ENCODE measurements at places on chromosomes 12 and 14.

GRCh38 chr12:42473130-42473529 is 116.4 kb downstream of the PRICKLE1 start:
- no peak for DNase-seq

DNA sequence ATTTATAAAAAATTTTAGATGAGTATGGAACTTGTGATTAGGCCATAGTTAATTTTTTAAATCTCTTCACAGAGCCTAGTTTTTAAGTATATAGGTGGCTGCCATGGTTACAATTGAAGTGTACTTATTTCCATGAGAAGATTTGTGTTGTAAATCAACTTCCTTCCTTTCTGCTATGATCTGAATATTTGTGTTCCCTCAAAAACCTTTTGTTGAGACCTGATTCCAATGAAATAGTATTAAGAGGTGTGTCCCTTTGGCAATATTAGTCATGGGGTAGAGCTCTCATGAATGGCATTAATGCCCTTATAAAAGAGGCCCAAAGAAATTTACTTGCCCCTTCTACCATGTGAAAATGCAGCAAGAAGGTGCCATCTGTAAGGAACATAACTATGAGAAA is 28.8 kb downstream of the ETNK1 start:
- DNase-seq, result no peak

DNA sequence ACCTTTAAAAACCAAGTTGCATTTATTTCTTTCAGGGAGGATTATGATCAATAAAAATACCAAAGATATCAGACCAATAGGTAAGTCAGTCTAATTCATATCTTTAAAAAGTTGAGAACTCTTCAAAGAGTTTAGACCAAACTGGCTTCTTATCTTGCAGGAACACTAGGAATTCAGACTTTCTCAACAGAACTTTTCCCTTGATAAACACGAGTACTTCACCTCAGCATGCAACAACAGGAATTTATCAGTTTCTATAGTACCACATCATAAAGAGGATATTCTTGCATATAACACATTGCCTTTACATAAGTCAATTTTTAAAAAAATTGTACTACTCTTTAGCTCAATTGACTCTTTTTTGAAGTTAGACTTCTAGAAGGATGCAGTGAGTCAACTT is 68.2 kb downstream of the DNAI7 start:
- no peak for DNase-seq

DNA sequence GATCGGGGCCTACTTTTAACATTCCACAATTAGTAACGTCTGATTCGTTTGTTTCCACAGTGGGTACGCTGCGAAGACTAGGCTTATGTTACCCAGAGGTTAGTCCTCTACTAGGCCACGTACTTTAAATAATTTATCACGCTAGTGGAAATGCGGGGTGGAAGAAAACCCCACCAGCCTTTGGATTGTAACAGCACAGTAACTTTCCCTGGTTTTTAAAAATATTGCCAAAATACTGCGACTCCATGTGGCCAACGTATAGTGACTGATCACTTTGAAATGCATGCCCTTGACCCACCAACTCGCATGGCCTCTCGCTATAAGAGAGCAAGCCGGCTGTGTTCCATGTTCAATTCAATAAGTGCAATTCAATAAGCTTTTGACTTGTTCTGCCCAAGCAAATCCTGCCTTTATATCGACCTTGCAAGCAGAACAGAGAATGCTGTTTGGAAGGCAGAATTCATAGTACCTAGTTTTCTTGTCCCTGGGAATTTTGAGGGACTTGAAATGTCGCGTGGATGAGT is 882 bp upstream of the GTF2A1 start:
- DNase-seq, result no peak

- DNase-seq, result no peak
Observed at GRCh38 chr12:57131896-57132744, 3.8 kb downstream of the LRP1 start.

- DNase-seq, result no peak
Observed at GRCh38 chr12:68462803-68463202, 130.6 kb upstream of the MDM1 start.

DNA sequence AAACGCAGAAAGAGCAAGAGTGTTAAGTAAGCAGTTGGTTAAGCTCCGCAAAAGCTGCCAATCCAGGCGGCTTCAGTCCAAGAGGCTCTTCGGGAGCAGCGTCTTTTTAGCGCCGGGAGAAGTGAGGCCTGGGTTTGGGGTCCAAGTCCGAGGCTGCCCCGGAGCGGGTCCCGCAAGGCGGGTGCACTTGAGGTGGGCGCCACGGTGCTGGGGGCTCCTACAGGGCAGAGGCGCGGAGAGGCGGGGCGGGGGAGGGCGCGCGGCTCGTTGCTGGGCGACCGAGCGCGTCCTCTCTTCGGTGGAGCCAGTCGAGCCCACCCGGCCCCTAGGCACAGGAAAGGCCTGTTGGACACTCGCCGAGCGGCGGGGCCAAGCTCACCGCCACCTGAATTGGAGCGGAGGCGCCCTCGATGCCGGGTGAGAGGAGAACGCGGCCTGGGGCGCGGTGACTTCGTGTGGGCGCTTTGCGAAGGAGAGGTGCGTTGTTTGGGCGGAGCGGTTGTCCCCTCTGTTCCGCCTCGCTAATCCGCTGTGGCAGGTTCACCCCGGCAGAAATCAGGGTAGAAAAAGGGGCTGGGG is 15.6 kb downstream of the TTC6 start:
- DNase-seq, result no peak

DNA sequence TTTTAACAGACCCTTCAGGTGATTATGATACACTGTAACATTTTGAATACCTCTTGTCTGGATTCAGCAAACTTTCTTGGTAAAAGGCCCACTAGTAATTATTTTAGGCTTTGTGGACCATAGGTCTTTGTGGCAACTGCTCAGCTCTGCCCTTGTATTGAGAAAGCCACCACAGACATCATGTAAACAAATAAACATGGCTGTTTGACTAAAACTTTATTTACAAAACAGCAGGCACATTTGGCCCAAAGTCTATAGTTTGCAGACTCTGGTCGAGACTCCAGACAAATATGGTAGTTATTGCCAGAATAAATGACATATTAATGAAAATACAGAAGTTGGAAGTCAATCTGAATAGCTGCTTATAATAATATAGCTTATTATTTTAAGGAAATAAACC is 18.2 kb downstream of the NAA30 start:
- no peak for DNase-seq

- DNase-seq, result no peak
Observed at GRCh38 chr12:130924966-130925665, 28.6 kb upstream of the ADGRD1 start.

- DNase-seq, result peak; percentile 13
Observed at GRCh38 chr12:49827401-49828099, 663 bp downstream of the NCKAP5L start.

GRCh38 chr12:32353540-32353939 is 45.8 kb upstream of the FGD4 start:
- no peak for DNase-seq

DNA sequence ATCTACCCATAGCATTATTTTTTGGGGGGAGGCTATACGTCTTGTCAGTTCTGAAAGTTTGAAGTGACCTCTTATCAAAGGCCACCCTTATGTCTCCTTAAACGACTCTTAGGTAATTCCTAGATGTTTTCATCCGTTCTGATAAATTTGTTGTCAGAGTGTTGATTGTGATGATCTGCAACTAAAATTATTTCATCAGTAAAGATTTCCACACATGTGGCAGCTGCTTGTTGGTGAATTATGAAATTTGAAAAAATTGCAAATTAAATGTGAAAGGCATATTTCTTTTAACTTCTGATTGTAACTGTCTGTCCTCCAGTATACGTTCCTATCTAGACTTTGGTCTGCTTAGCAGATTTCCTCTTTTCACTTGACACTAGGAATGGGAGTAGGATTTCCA is 1.4 kb downstream of the ADIPOR2 start:
- DNase-seq, result no peak

- no peak for DNase-seq
Observed at GRCh38 chr12:130526813-130527212, 189.1 kb downstream of the PIWIL1 start.

DNA sequence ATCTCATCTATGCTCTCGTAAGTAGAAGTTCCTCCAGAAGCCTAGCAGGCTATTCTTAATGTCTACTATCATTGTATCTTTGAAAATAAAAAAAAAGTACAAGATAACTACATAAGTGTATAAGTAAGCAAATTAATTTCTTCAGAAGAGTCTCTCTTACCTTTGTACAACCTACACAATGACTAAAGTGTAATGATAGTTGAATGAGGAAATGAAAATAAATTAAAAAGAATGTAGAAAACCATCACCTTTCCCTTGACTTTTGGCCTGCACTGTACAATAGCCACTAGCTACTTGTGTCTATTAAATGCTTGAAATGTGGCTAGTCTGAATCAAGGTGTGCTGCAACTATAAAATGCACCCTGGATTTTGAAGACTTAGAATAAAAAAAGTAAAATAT is 229.9 kb upstream of the FOXN3 start:
- DNase-seq, result no peak

DNA sequence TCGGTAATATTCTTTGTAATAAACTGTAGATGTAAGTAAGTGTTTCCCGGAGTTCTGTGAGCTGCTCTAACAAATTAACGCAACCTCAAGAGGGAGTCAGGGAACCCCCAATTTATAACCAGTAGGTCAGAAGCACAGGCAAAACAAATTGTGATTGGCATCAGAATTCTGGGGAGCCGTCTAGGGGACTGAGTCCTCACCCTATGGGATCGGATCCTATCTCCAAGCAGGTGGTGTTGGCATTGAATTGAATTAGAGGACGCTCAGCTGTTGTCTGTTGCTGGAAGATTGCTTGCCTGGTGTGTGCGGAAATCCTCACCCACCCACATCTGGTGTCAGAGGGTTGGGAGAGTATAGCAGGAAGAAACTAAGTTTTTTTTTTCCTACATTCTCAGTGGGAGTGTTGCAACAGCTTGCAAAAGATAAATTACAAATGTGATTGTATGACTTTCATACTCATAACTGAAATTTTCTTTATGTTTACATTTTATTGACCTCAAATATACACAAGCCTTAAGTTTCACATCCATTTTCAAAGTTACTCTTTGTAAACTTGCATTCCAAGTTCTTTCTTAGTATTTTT is 5.5 kb downstream of the TMEM52B start:
- no peak for DNase-seq

DNA sequence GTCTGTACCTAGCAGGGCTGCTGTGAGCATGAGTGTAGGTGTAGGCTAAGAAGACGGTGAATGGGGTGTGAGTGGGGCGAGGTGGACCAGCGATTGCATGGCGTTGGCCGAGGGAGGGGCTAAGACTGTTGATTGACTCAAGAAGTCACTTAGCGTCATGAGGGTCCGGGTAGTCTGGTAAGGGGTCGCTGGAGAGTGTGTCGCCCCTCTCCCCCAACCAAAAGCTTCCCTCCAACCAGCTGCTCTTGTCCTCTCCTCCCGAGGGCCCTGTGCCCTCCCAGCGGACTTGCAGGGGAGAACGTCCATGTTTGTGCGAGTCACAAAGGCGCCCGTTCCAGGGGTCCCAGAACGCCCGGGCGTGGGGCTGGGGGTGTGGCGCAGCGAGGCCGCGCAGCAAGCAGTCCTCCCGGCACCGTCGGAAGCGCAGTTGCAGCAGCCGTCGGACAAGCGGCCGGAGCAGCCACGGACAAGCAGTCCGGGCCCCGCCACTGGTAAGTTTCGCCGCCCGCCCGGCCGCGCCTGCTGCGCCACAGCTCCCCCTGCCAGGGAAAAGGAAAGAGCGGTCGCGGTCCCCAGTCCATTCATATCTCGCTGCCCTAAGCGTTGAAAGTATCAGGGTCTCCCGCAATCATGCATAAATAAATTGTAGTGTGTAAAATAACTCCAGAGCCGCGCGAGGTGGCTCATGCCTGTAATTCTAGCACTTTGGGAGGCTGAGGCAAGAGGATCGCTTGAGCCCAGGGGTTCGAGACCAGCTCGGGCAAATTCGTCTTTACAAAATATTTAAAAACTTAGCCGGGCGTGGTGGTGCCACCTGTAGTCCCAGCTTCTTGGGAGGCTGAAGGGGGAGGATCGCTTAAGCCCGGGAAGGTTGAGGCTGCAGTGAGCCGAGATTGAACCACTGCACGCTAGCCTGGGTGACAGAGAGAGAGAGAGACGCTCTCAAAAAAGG is at the start of gene CCDC63:
Gene CCDC63 (plus strand): TSS at position 373 of the 952 bp plus-strand sequence. CDS start 5,968 bp downstream, outside the sequence.
- DNase-seq, result peak; percentile 39
